ENCODE measurements at places on chromosomes 7 and 10.

GRCh38 chr10:111316722-111317212, 239.9 kb downstream of the ADRA2A start:
- DNase-seq: no peak
- H3K4me3 ChIP-seq: no peak overlapping the region
- H3K36me3 ChIP-seq: no peaks in the 10 kb centered on the region

DNA sequence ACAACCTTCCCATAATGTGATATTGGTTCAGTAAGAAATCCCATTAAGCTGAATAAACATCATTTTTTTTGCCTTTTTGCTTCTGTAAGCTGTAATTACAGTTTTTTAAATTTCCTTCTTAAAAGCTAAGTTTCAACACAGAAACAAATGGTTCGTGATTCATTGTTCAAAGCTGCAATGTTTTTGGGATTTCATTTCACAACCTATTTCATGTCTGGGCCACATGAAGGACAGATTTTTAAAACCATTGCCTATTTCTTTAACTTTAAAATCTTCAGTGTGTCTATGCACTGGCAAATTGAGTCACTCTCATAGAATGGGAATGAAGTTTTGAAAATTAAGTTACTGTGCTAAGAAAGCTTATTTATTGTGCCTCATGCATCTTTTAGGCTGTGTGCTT, 66.9 kb downstream of the TFPI2 start:
- H3K27me3 ChIP-seq: no peaks in the 10 kb centered on the region
- H3K36me3 ChIP-seq: no peaks in the 10 kb centered on the region
- H3K4me3 ChIP-seq: no peak overlapping the region
- no peak overlapping the region for H3K27ac ChIP-seq
- H3K4me1 ChIP-seq: no peaks in the 10 kb centered on the region

DNA sequence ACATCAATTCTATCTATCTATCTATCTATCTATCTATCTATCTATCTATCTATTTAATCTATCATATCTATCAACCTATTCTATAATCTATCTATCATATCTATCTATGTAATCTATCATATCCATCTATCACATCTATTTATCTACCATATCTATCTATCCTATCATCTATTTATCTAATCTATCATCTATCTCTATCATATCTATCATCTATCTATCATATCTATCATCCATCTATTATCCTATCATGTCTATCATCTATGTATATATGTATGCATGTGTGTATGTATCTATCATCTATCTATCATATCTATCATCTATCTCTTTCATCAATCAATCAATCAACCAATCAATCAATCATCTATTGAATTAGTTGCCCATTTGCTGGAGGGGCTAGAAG, 159.3 kb upstream of the GALNT17 start:
- no peaks in the 10 kb centered on the region for H3K4me1 ChIP-seq
- no peak overlapping the region for H3K27ac ChIP-seq
- H3K4me3 ChIP-seq: no peak overlapping the region
- no peaks in the 10 kb centered on the region for H3K36me3 ChIP-seq
- DNase-seq: no peak

GRCh38 chr10:98617906-98618520, 171.3 kb upstream of the HPS1 start:
- H3K4me1 ChIP-seq: no peaks in the 10 kb centered on the region
- DNase-seq: no peak
- H3K36me3 ChIP-seq: no peaks in the 10 kb centered on the region
- H3K4me3 ChIP-seq: no peak overlapping the region
- H3K27me3 ChIP-seq: peaks cover 32% of the 10 kb centered on the region

DNA sequence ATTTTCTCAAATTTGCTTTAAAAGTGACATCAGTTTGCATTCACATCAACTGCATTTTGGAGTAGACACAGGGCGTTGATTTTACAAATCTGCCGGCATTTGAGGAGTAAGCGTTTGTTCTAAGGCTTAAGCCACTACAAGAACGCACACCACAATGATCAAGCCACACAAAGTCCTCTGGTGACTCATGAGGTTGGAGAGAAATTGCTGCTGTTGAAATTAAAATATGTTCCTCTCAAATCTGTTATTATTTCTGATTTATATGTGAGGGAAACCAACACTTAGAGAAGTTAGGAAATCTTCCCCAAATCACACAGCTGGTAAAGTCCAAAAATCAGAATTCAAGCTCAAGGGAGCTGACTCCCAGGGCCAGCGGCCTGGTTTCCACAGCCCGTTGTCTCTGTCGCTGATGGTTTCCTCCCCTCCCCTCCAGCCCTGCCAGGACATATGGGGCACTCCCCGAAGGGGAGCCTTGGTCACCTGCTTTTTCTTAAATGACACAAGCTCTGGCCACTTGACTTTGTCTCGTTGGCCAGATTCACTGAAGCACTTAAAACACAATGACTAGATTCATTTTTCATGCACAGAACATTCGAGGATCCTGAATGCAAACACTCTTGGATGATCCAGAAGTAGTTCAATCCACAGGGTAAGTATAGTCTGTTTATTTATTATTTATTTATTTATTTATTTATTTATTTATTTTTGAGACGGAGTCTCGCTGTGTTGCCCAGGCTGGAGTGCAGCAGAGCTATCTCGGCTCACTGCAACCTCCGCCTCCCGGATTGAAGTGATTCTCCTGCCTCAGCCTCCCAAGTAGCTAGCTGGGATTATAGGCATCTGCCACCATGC, 29.2 kb upstream of the KLF6 start:
- peaks cover 64% of the 10 kb centered on the region for H3K4me1 ChIP-seq
- H3K4me3 ChIP-seq: peak overlapping the region; percentile 31
- H3K27ac ChIP-seq: no peak overlapping the region
- H3K36me3 ChIP-seq: no peaks in the 10 kb centered on the region
- DNase-seq: no peak

DNA sequence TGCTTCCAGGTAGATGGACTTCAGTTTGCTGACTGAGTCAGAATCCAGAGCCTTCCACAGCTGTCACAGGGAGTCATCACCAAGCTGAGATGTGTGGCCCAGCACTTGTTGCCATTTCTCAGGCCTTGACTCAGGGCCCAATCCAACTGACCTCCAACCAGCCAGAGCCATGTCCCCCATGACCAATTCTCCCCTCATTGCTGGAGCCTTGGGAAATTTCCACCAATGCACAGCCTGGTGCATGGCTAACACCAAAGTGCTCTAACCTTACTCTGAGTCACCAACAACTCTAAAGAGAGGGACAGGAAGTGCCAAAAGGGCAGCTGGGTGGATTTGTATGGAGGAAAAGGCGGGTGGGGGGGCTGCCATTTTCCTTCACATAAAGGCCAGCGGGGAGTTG, 13.4 kb upstream of the GLI3 start:
- H3K4me3 ChIP-seq: no peak overlapping the region
- peaks cover 16% of the 10 kb centered on the region for H3K4me1 ChIP-seq
- no peak for DNase-seq
- H3K27me3 ChIP-seq: no peaks in the 10 kb centered on the region
- H3K27ac ChIP-seq: no peak overlapping the region
- no peaks in the 10 kb centered on the region for H3K36me3 ChIP-seq

- no peak overlapping the region for H3K27ac ChIP-seq
- H3K36me3 ChIP-seq: no peaks in the 10 kb centered on the region
- no peaks in the 10 kb centered on the region for H3K27me3 ChIP-seq
- no peaks in the 10 kb centered on the region for H3K4me1 ChIP-seq
- H3K4me3 ChIP-seq: no peak overlapping the region
These were observed 15.3 kb upstream of the THSD7A start for GRCh38 chr7:11847336-11847735.

GRCh38 chr10:32952094-32952493, 5.9 kb downstream of the ITGB1 start:
- H3K27me3 ChIP-seq: no peaks in the 10 kb centered on the region
- H3K27ac ChIP-seq: peak overlapping the region; percentile 84
- peak overlapping the region; percentile 42 for H3K4me3 ChIP-seq
- H3K4me1 ChIP-seq: peaks cover 83% of the 10 kb centered on the region
- no peak for DNase-seq

DNA sequence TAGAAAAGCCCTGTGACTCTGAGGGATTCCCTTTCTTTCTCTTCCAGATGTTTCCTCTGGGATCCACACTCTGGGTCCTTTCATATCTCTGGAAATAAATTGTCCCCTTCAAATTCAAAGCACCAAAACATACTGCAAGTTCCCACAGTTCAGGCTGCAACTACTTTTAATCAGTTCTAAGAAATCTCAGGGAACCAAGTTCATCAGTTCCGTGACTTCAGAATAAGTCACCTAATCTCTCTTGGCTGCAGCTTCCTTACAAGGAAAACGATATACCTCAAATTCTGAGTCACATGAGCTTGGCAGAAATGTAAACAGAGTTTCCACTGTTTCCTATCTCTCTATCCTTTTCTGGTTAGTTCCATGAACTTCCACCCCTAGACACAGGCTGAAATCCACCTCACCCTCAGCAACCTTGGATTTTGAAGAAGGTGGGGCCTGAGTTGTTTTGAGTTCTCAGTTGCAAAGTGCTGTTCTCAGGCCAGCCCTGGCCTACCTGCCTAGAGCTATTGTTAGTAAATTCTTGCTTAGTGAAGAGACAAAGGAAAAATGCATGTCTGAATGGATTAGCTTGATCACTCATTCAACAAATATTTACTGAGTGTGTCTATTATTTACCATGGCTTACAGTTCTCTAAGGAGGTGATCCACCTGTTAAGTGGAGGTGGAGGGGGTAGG, 59.3 kb upstream of the IL6 start:
- peaks cover 5% of the 10 kb centered on the region for H3K36me3 ChIP-seq
- no peak overlapping the region for H3K4me3 ChIP-seq
- DNase-seq: no peak
- peaks cover 19% of the 10 kb centered on the region for H3K4me1 ChIP-seq
- peaks cover 16% of the 10 kb centered on the region for H3K27me3 ChIP-seq
- H3K27ac ChIP-seq: no peak overlapping the region

- no peaks in the 10 kb centered on the region for H3K36me3 ChIP-seq
- no peak overlapping the region for H3K4me3 ChIP-seq
- H3K27me3 ChIP-seq: peaks cover 38% of the 10 kb centered on the region
- no peak overlapping the region for H3K27ac ChIP-seq
- DNase-seq: no peak
- no peaks in the 10 kb centered on the region for H3K4me1 ChIP-seq
These were observed 95.0 kb upstream of the SLC26A5 start for GRCh38 chr7:103541026-103541425.

DNA sequence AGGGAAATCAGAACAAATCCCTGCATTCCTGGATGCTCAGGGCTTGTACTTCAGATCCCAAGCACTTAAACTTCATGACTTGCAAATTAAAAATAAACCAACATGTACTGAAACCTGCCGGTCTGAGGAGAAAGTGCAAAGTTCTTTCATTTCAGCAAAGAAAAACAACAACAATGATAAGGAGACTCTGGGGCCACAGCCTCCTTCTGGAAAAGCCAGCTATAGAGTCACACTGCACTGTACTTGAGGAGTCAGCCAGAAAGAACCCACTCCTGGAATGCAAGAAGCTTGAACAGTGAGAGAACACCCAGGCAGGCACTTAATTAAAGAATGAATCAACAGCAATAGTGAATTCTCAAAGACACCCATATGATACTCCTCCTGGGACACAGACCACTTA, 49.7 kb upstream of the TM9SF3 start:
- peak overlapping the region; percentile 11 for H3K27ac ChIP-seq
- no peak overlapping the region for H3K4me3 ChIP-seq
- peaks cover 26% of the 10 kb centered on the region for H3K36me3 ChIP-seq
- H3K27me3 ChIP-seq: no peaks in the 10 kb centered on the region
- peaks cover 39% of the 10 kb centered on the region for H3K4me1 ChIP-seq
- DNase-seq: no peak

- no peaks in the 10 kb centered on the region for H3K27me3 ChIP-seq
- no peak for DNase-seq
- H3K36me3 ChIP-seq: peaks cover 21% of the 10 kb centered on the region
- H3K4me3 ChIP-seq: no peak overlapping the region
- no peak overlapping the region for H3K27ac ChIP-seq
These were observed 9.5 kb downstream of the RAB18 start for GRCh38 chr10:27513451-27514191.

Data from natural killer cell treated with Interleukin-12 subunit alpha and Interleukin-12 subunit beta and Interleukin-15 and Interleukin-18, amount 100 ng/mL, for 72 hours (primary cell).